ENCODE measurements at places on chromosomes 4 and X. TPM values are rescaled to one million over a fixed set of nuclear protein-coding genes. Genes with fewer than 3 reads are reported as not detected.

FAT1 gene
- total RNA-seq, result 663 TPM

PRSS48 gene
- total RNA-seq, result not detected

SH3D19 gene
- 31.2 TPM for total RNA-seq

KIAA1210 gene
- not detected for total RNA-seq

Data from chondrocyte (in vitro differentiated cells).